ENCODE measurements at places on chromosomes 1 and 21.

DNA sequence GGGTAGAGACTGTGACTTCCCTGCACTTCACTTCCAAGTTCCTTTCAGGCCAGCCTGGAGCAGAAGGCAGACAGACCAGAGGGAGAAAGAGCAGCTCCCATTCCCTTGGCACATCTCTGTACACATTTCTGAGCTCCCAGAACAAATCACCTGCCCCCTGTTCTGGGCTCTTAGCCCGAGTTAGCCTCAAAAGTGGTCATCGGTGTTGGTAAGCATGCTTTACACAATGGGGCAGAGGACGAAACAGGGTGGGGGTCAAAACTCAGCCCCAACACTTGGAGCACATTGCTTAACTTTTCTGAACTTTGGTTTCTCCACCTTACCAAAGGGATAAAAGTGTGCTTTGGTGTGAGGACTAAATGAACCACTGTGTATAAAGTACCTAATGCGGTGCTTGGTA, 98.7 kb downstream of the DAB1 start:
- DNase-seq: no peak

- no peak for DNase-seq
Measured at GRCh38 chr1:237864338-237865244, 26.1 kb downstream of the ZP4 start.

DNA sequence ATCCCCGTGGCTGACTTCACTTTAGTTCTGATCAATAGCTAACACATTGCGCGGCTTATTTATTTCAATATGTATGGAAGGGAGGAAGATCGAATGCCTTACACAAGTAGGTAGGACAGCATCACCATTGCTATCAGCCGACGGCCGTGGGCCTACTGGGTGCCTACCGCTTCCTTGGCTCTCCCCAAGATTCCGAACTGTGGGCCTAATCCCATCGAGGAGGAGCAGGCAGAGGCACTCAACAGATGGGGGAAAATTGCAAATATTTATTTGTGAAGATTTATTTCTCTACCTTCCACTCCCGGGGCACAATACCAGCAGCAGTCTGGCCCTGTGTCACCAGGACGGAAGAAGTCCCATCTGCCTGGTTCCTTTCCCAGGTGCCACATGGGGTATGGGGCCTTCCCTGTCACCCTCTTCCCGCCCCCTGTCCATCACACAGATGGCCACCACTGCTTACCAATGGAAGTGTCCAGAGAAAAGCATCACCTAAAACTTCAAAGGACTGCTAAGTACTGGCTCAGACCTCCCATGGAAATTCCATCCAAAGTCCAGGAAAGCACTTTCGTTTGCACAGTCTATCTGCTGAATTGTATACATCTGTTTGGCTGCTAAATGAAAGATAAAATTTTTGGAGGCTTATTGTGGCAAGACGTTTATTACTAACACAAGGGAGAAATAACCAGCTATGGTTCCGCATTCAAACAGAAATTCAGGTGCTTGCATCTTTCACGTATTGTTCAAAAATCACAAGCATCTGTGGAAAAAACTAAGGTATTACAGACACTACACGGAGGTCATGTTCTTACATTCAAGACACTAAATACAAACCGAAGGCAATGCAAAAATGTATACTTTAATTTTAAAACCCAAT, 11.8 kb downstream of the AGT start:
- DNase-seq: no peak

DNA sequence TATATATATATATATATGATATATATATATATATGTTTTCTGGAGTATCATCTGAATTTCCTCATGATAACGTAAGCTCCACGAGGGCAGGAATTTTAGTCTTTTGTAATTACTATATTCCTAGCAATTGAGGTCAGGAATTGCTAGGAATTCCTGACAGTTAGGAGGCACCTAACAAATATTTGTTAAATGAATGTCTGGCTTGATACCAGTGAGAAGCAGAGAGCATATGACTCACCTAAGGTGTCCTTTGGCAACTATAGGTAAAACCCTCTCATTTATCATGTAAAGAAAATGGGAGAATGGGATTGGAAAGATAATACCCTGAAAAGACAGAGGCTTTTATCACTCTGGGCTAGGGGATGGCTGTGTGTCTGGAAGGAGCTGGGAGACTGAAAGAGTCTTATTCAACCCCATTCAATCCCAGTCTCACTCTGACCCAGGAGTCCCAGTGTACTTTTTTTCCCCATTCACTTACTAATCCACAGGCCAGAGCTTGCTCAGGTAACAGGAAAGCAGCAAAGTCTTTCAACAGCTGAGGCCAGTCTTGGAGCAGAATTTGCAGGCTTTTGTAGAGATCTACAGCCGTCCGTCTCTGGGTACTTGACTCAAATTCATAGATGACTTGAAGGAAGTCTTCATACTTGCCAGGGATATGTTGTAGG, 71.2 kb downstream of the DAP3 start:
- no peak for DNase-seq

- DNase-seq: no peak
Measured at GRCh38 chr1:182956708-182957365, 3.9 kb upstream of the SHCBP1L start.

GRCh38 chr1:12153181-12153785, 13.5 kb upstream of the TNFRSF1B start:
- DNase-seq: no peak

- DNase-seq: no peak
Measured at GRCh38 chr1:62437273-62437940, 558 bp downstream of the USP1 start.

- no peak for DNase-seq
Measured at GRCh38 chr1:14180738-14181137, 417.7 kb upstream of the KAZN start.

DNA sequence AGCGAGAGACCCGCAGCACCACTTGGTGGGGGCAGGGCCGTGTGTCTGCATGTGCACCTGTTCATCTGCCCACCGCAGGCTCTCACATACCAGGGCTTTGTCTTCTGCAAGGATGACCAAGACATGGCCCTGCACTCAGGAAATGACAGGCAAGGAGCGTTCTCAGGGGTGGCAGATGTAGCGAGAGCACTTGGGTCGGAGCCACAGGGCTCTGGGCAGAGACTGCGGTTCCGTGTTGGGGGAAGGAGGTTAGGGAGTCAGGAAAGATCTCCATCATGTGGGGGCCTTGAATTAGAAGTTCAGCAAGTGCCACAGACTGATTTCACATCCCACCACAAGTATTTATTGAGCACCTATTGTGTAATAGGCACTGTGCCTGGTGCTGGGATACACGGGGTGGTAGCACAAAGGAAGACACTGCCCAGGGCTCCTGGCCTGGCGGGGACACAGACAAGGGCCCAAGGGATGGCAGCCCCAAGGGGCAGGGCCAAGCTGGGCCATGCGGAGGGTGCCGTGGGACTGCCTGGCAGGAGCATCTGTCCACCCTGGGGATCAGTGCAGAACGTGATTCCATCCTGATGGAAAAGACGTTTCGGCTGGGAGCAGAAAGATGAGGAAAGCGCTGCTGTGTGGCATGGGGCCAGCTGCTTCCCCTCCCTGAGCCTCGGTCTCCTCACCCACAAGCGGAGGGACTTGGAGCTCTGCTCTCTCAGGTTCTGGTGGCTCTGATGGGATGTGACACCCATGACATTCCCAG, 11.4 kb upstream of the SPSB1 start:
- no peak for DNase-seq

DNA sequence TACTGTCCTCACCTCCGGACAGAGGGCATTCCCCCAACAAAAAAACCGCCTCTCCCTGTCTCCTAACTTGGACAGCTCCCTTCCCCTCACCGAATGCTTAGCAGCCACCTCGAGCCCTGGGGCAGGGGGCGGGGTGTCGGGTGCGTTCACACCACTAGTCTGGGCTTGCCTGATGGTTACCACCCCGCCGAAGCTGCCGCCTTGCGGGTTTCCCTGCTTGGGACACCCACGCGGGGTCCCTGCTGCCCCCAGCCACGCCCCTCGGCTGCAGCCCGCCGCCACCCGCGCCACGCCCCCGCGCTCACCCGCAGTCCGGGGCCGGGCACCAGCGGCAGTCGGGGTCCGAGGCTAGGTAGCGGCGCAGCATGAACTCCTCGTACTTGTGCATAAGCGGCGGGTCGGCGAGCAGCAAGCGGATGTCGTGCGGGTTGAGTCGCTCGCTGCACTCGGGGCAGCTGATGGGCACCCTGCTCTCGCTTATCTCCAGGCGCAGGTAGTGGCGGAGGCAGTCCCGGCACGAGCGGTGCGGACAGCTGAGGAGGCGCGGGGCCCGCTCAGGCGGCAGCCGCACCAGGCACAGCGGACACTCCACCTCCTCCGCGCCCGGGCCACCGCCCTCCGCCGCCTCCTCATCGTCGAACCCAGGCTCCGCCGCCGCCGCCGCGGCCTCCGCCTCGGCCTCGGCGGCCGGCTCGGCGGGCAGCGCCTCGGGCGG, 706 bp downstream of the RNF19B start:
- no peak for DNase-seq

DNA sequence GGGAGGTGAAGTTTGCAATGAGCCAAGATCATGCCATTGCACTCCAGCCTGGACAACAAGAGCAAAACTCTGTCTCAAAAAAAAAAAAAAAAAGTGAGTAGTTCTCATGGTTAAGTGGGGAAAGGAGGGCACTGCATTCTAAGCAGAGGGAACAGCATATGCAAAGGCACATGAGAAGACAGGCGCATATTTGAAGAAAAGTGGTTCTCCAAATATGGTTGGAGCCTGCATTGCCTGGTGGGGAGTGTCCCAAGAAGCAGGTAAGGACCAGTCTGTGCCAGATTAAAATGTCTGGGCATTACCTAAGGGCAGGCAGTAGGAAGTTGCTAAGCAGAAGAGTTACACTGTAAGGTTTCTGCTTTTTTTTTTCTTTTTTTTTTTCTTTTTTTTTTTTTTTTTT, 2.5 kb upstream of the KPNA6 start:
- no peak for DNase-seq

DNA sequence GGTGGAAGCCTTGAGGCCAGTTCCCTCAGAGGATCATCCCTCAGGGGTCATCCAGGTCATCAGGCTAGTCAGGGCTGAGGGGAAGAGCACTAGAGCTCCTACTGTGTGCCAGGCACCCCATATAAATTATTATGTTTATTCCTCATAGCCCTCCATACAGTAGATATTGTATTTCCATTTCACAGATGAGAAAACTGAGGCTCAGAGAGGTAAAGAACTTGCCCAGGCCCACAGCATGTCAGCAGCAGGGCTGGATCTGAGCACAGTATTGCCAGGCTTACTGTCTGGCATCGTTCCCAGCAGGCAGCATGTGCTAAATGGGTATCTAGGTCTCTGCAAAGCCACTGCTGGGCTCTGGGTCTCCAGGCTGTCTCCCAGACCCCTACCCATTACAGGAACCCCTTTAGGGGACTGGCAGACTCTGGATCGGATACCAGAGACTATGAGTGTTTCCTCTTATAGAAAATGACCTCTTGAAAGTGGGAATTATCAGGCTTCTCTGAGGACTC, 153.3 kb downstream of the PTPRU start:
- no peak for DNase-seq

GRCh38 chr1:33560680-33561079, 88.2 kb downstream of the ZSCAN20 start:
- no peak for DNase-seq

DNA sequence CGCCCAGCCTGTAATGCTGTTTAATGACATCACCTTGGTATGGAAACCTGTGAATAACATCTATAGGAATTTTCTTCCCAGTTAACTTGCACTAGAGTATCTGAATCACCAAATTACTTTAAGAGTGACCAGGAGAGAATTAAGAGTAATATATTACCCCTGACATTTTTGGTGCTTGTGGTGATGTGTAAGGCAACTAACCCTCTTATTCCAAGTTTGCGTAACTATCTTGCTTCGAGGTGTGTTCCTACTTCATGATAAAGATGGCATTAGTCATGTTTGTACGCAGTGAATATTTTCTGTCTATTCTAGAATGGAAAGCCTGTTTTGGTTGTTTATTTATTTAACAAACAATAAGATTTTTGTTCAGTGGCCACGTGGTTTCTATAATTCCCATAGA, 131.3 kb downstream of the ZP4 start:
- no peak for DNase-seq

GRCh38 chr1:52054496-52055065, 410 bp downstream of the TXNDC12 start:
- DNase-seq: no peak

- no peak for DNase-seq
Measured at GRCh38 chr21:37631319-37632117, 264.9 kb downstream of the DYRK1A start.

DNA sequence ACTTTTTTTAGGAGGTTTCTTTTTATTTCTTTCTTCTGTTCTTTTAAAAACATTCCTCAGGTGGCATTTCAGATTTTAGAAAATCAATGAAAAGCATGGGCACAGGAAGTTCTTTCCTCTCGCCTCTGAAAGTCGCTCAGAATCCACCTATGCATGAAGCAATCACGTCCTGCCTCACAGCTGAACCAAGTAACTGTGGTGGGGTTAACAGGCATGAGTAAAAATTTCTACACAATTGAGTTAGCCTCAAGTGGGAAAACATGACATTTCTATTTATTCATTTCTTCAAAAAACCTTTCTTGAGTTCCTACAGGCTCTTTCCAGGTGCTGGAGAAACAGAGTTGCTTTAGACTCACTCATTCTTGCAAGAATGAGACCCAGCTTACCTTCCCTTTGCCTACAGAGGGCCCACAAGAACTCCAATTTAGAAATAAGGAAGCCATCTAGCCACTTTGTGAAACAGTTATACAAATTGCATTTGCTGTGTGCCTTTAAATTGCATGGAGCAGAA, 508.9 kb upstream of the PKN2 start:
- no peak for DNase-seq

DNA sequence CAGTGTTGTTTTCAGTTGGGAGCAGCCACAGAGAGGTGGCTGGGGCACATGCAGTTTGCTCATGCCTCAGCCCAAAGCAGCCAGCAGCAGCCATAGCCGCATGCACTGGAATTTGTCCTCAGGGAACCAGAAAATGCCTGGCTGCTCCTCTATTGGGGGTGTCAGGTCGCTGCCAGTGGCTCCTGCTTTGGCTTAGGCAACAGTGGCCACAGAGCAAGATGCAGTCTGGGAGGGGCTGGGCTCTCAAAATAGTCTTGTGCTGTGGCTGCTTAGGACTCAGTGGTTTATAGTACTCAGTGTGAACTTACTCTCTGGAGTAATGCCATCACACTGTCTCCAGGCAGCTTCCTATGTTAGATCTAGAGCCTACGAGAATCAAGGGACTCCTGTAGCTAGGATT, 25.0 kb downstream of the CD55 start:
- no peak for DNase-seq

DNA sequence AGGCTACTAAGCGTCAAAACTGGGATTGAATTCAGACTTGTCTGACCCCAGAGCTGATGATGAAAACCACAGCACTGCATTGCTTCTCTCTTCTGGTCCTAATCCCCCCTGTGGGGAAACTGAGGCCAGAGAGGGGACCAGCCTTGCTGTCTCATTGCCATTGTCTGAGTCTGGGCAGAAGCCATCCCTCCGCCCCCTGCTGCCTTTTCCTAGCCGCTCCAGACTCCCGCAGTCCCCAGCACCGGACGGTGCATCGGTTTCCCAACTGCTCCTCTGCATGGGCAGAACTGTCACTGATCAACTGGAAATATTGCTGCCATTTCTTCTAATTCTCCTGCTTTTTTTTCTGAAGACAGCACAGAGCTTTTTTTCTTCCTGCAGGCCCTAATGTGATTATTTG, 157.4 kb downstream of the ACTL8 start:
- no peak for DNase-seq

GRCh38 chr1:53061859-53062707, at the start of gene PODN:
PODN (plus strand) TSS chr1:53062213; CDS start chr1:53069856, 7,643 bp downstream.
- DNase-seq: no peak

GRCh38 chr1:18735224-18735997, 104.8 kb downstream of the PAX7 start:
- no peak for DNase-seq

- no peak for DNase-seq
Measured at GRCh38 chr1:246000638-246001015, 506.5 kb downstream of the SMYD3 start.

GRCh38 chr1:30332116-30333094, 391.0 kb downstream of the MATN1 start:
- DNase-seq: no peak
